ENCODE measurements at places on chromosomes 16 and 17.

DNA sequence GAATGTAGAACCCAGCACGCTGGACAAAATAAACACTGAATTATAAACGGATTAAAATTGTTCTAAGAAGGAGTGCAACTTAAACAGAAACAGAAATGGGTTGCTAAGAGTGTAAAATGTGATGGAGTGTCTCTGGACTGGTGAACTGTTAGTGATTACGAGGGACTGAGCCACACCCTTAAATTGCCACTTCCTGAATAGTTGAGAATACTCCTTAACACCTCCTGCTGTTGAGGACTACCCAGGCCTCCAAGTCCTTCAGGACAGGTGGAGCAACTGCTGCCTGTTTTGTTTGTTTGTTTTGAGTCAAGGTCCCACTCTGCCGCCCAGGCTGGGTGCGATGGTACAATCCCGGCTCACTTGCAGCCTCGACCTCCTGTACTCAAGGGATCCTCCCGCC is 25.8 kb upstream of the IRF8 start:
- DNase-seq = no peak

- DNase-seq = no peak
These were observed 20.4 kb downstream of the ADGRG5 start for GRCh38 chr16:57562669-57563486.

DNA sequence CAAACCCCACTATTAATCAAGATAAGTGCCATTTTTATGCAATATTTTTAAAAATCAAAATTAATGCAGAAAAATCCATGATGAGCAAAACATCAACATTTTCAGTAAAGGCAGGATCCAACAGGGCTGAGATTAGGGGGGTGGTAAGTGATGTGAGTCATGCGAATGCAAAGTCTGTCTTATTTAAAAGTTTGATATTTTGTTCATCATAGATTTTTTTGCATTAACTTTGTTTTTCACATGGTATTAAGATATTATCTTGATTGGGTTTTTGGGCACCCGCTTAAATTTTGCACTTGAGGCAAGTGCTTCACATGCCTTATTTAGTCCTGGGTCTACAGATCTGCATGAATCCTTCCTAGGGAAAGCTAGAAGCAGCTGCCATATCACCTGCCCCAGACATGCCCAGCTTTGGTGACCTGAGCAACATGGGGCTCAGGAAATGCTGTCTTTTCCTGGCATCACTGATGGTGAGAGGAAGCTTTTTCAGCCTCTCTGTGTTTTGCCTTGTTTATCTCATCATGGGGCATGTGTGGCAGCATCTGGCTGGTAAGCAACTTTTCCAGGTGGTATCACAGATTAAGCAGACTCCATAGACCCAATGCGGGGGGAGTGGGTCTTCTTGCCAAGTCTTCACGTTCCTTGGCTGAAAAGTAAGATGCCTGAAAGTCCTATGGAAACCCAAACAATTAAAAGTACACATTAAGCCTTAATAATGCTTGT is 57.6 kb upstream of the NFAT5 start:
- DNase-seq = no peak

DNA sequence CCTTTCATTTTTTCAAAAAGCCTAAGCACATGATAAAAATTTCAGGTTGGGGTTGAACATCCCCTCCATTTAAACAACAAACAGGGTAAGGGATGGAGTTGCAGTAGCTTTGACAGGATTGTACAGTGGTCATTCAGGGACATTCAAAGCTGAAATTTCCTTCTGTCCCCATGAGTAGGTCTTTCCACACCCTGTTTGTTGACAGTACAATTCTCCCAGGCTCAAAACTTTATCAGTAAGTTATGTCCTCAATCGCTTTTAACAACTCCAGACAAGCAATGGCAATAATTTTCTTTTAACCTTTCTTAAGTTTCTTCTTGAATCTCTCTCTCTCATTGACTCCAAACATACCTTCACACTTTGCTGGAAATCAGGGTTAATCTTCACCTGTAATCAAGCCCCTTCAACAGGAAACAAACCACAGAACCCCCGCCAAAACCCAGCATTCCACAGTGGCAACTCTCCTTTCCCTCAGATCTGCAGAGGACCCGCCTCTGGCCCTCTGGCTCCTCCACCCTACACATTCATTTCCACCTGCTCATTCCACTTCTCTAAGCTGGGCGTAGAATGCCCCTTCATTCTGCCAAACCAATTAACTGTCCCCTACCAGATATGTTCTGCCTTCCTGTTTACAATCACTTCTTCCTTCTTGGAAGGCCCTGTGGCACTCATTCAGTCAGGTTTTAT is 20.7 kb downstream of the TXNDC11 start:
- no peak for DNase-seq

DNA sequence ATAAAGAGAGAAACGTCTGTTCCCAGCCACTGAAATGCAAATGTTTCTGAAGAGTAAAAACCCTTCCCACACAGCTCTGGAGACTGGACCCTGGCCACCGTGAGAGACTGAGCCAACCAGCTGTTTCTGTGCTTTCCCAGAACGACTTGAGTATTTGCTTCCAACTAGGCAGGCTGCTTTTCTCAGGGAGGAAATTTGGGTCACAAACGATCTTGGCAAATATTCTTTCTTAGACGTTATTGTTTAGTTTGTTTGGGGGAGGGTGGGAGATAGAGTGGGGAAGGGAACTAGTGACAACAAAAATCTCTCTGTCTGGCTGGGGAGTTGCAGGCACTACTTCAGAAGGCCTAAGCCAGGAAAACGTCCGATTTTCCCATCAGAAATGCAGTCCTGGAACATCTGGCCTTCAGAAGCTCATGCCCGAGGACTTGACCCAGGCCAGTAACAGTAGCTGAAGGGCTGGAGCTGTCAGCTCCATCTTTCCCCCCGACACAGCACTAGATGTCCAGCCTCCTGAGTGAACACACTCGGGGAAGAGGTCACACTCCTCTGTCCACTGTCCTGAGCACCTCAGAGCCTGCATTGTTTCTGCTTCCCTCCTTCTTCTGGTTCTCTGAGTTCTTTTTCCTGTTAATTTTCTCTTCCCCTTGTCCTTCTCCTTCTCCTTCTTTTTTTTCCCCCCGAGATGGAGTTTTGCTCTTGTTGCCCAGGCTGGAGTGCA is 4.0 kb downstream of the CCDC92B start:
- no peak for DNase-seq

GRCh38 chr16:48818257-48818656 is 208.3 kb upstream of the N4BP1 start:
- DNase-seq = no peak

- DNase-seq = no peak
These were observed 533.8 kb upstream of the CDH5 start for GRCh38 chr16:65832679-65833078.

DNA sequence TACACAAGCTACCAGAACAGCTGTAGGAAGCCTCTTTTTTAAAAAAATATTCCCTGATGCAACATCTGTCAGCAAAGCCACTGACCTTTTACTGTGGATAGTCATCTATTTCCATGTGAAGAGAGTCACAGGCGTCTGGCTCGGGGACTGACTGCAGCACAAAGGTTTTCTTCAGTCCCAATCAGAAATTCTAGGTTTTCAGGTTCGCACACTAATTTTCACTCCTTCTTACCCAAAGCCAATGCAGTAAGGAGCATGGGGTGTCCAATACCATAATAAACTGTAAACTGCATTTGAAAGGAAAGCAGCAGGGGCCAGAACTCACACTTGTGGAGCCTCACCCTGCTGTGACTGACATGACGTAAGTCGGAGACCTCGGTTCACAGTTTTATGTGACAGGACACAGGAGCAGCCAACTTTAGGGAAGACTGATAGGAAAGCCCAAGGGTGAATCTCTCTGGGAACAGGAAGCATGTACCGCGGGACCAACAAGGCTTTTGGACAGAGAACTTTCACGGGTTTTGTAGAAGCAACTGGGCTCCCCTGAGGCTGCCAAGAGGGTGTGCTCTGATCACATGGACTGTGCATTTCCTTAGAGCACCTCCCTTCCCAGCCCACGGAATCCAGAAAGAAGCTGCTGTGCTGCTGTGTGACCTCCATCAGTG is 9.1 kb upstream of the TMEM100 start:
- DNase-seq = no peak

DNA sequence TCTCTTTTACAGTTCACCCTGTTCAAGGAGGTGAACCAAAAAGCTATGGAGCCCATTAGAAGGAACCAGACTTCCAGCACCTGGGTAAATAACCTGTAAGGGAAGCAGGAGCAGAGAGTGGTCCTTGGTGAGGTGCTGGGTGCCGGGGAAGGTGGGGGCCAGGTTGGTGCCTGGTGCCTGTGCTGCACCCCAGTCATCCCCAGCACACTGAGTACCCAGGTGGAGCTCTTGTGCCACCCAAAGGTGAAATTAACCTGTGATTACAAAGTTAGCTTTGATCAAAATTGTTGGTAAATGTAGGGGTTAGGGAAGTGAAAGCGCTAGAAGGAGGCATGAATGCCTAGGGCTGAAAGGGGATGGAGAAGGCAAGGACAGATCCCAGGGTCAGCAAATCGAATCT is 58.6 kb downstream of the CDRT4 start:
- DNase-seq = no peak

DNA sequence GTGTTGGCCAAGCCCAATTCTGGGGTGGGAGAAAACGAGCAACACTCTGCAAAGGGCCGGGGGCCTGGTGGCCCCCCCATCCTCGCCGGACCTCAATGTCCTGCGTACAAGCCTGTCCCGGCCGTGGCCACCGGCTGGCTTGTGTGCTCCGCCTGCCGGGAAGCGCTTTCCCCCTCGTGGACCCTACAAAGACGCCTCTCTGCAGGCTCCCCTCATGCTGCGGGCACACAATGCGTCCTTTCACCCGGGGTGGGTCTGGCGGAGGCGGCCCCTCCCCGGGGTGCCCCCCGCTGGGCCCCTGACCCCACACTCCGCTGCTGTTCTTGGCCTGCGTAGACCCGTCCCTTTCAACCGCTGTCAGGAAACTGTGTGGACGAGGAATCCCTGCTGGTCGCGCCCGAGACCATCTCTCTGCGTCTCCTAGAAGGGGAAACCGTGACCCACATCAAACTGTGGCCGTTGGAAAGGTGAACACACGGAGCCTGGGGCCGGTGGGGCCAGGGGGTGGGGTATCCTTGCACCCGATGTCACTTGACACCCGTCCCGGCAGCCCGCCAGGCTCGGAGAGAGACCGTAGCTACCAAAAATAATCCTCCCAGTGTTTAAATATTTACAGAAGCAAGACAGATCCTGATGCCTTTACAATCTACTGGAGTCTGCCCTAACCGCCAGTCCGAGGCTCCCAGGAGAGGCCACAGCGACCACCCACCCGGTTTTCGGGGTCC is 43.6 kb downstream of the TBC1D16 start:
- no peak for DNase-seq

- no peak for DNase-seq
These were observed 231.2 kb upstream of the GSE1 start for GRCh38 chr16:85381738-85382592.

- peak; percentile 24 for DNase-seq
These were observed 544 bp downstream of the CYB561 start for GRCh38 chr17:63445571-63445953.

DNA sequence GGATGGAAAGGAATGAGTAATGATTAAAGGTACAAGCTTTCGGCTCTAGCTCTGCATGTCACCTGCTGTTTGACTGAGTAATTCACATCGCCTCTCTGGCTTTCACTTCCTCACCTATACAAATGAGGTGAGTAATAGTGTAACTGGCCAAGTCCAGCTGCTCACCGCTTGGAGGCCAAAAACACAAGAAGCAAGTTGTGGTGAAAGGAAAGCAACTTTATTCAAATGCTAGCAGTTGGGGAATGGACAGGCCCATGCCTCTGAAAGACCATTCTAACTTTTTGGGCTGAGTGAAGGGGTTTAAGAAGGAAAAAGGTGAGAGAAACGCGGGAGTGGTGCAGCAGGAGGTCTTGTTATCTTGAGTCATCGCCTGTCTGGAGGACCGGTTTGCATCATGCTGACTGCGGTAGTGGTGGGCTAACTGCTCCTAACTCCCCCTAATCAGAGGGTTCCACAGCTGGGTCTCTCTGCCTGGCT is 45.7 kb upstream of the CSNK2A2 start:
- DNase-seq = no peak

DNA sequence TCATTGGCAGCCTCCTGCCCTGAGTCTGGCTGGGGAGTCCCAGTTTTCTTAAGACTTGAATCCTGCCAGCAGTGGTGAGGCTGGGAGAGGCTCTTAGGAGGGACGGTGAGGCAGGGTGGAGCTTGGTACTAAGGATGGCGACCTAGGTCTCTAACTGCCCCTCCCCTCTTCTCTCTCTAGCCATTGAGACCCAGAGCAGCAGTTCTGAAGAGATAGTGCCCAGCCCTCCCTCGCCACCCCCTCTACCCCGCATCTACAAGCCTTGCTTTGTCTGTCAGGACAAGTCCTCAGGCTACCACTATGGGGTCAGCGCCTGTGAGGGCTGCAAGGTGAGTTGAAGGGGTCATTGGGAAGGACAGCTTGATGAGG is 16.4 kb downstream of the GJD3 start:
- DNase-seq = no peak

GRCh38 chr17:47204722-47205418 is 4.3 kb upstream of the MYL4 start:
- DNase-seq = peak; percentile 24

GRCh38 chr16:52597772-52598483 is 51.0 kb upstream of the TOX3 start:
- no peak for DNase-seq

GRCh38 chr17:60652454-60653247 is 25.0 kb upstream of the BCAS3 start:
- no peak for DNase-seq

DNA sequence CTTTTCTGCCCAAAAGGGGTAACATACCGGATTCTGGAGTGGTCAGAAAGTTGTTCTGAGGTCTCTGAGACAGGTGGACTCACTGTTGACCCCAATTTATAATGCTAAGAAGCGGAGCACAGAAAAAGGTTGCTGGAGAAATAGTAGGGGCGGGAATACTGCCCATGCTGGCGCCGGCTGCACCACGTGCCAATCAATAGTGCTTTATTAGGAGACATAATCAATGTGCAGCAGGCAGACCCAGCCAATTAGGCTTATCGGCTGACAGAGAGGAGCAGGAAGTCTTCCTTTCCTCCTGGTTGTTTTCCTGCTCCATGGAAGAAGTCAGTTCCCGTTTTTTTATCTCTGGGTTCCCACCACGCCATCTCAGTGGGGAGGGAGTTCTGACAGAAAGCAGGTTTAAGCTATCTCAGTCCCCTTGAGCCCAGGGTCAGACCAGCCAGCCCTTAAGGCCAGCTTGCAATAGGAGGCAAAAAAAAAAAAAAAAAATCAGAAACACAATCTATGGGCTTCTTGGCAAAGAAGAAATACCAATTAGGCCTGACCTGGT is 68.2 kb upstream of the IRX6 start:
- DNase-seq = no peak

DNA sequence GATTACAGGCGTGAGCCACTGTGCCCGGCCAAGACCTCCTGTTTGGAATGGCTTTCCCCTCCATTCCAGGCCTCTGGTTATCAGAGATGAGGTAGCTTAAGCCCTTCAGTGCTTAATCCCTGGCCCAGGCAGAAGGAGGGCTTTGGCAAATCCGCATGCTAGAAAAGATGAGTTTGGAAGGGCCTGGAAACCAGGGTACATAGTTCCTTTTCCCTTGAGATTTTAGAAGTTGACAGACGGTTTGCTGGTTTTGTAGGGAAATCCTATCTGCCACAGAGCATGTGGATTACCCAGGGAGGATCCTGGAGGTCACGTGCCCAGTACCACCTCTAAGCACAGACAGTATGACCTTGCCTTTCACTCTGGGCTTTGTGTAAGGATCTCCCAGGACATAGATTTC is 114.7 kb upstream of the CACNG3 start:
- DNase-seq = no peak

- DNase-seq = no peak
These were observed 80.2 kb upstream of the COX10 start for GRCh38 chr17:13989138-13989537.

GRCh38 chr17:79205688-79206205 is 131.1 kb downstream of the ENGASE start:
- DNase-seq = no peak
